ENCODE measurements at places on chromosomes 5 and 9.
A peak's percentile ranks its signal among the peaks of the same experiment; 100 is the strongest.

DNA sequence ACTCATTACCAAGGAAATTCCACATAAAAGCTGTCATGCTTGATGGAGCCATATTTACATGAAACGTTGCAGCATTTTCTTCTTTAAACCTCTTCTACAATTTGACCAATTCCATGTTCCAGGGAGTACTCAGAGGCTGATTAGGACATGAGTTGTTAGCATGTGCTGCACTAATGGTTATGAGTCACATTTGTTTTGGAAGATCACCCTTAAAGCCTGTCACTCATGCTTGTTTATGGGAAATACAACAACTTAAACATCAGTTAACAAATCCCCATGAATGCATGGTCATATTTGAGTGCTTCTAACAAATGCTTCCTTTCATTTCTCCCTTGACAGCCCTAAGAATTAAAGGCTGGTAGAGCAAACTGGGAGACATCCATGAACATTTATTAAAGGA is 156.1 kb downstream of the GHR start:
- no peak for DNase-seq

GRCh38 chr9:127707766-127708165 is 978 bp downstream of the CFAP157 start:
- peak; percentile 66 for DNase-seq

- no peak for DNase-seq
These were observed 46.0 kb downstream of the SLC44A1 start for GRCh38 chr9:105290418-105290817.

GRCh38 chr9:68947842-68948569 is 65.9 kb downstream of the PRKACG start:
- DNase-seq, result no peak

- DNase-seq, result peak; percentile 20
These were observed 42.9 kb upstream of the HAND1 start for GRCh38 chr5:154520861-154521453.

DNA sequence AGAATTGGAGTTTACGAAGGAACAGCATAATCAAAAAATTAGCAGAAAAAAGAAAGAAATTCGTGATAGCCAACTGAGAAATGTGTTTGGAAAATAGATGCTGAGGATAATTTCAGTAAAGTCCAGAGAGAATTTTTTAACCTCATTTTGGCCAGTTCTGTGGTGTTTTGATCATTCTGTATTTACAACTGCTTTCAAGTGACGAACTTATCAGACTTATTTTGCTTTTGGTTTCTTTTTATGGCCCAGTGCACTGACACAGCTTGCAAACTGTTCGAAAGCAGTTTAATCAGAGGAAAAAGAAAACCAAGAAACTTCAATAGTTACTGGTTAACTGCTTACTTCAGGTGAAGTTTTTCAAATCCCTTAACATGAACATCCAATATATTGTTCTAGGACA is 1.9 kb downstream of the SDHA start:
- peak; percentile 13 for DNase-seq

DNA sequence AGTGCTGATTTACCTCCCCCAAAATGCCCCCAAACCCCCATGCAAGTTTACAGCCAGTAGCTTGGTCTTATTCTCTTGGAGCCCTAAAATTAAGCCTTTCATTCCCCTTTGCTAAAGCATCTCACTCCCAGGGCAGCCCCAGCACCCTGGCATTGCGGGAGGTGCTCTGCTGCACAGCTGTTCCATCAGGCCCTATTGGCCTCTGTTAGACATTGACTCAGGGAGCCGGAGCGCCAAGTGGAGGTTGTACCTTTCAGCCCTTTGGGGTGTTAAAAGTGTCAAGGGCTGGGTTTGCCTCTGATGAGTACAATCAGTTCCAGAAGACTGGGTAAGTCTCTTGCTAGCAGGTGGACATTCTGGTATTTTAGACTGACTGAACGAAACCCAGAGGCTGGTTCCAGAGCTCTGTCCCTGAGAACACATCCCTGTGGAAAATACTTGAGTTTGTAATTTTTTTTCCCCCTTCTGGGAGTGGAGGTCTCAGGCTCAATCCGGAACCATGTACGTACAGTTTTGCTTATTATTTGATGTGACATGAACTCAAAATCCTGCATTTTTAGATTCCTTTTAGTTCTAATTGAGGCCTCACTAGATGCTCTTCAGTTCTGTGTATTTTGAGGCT is 102.4 kb downstream of the UBE2R2 start:
- DNase-seq, result no peak

- no peak for DNase-seq
These were observed 149.9 kb upstream of the GAS1 start for GRCh38 chr9:87097238-87097637.

DNA sequence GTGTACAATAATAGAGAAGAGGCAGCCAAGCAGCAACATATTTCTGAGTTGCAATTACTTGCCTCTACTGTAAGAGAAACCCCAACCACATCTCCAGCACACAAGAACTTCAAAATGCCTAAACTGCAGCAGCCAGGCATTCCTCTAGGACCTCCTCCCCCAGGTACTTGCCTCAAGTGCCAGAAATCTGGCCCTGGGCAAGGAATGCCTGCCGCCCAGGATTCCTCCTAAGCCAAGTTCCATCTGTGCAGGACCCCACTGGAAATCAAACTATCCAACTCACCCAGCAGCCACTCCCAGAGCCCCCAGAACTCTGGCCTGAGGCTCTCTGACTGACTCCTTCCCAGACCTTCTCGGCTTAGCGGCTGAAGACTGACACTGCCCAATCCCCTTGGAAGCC is 336.8 kb upstream of the RGMB start:
- no peak for DNase-seq

- DNase-seq, result peak; percentile 27
These were observed 19.1 kb downstream of the SLC36A3 start for GRCh38 chr5:151284392-151284967.

GRCh38 chr5:139481122-139481533 is 1.4 kb downstream of the STING1 start:
- DNase-seq, result peak; percentile 22

GRCh38 chr5:164600274-164600673 is 1094.9 kb downstream of the MAT2B start:
- DNase-seq, result no peak

- DNase-seq, result no peak
These were observed 365.1 kb upstream of the RIOK2 start for GRCh38 chr5:97547999-97548738.

DNA sequence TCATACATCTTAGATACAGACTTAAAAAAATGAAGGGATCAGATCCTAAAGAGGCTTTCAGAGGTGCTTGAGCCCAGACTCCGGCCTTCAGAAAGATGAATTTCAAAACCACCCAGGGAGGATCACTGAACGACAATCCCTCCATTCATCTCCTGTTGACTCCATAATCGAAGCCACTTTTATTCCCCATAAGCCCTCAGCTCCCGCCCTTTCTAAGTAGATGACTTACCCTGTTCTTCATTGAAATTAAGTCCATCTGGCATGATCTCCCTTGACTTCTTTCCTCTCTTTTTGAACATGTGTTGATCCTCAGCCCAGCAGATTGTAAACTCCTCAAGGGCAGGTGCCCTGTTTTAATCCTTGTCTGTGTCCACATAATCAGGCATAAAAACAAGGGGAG is 50.8 kb upstream of the ASTN2 start:
- DNase-seq, result no peak

DNA sequence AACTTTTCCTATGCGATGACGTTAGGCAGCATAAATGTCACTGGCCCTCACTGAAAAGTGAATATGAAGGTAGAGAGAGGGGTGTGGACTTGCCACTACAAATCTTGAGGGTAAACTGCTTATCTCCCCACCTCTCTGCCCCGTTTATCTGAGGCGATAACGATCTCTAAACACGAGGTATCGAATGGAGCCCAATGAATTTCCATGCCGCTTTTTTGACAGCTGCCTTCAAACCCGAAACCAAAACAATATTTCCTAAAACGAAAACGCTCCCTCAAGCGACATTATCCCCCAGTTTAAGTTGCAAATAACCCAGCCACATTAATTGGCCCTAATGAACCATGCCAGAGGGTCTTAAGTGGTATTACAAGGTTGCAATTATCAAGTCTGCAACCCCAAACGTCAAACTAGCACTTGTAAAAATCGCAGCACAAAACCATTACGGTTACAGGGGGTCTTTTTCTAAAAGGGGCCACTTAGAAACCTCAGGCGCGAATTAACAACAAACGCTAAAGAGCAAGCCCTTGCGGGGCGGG is 1.4 kb downstream of the NR3C1 start:
- DNase-seq, result peak; percentile 28

DNA sequence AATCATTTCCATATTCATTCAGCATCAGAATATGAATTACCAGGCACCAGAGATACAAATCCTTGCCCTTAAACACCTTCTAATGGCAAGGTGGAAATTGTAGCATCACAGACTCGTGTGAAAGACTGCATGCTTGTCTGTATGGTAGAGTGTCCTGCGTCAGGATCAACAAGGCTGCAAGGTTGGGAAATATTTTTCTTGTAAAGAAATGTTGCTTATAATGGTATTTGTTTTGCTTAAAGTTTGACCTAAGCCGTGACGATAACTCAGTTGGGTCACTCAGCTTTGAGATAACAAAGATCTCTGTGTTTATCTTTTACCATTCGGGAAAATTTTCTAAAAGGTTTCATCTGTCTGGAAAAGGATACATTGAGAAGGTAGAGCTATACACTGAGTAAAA is 87.6 kb downstream of the BASP1 start:
- DNase-seq, result no peak

Measured in activated CD8-positive, alpha-beta T cell treated with anti-CD3 and anti-CD28 coated beads for 36 hours (primary cell).